ENCODE measurements at places on chromosomes 11 and 22.
A peak's percentile ranks its signal among the peaks of the same experiment; 100 is the strongest.

DNA sequence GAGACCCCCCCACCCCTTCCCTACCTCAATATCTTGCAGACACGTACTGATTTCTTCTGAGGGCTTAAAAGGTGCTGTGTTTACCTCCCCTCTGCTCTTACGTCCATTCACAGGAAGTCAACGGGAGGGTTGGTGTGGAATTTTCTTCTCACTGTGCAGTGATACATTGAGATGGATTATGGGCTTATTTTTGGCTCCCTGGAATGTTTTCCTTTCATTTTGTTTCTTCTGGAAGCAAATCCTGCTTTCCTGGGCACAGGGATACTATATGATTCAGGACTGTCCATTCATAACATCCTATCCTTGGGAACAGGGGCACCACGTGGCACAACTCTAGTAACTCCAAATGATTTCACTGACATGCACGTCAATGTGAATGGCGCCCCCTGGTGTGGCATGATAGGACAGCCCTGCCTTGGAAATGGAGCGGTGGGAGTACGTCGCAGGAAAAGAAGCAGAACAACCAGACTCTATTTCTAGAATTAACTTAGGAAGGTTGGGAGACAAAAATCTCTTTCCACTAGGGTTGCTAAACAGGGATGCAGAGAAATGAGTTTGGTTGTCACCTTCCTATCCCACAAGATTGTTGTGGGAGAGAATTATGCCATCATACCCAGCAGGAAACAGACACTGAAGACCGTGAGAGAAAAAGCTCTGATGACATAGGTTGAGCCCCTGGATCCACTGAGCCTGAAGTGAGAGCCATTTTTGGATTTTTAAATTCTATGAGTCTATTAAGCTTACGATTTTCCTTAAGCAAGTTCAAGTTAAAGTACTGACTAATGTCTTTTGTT is 146.5 kb upstream of the RAG2 start:
- peak; percentile 67 for DNase-seq

- no peak for DNase-seq
These were observed 84.4 kb downstream of the CD44 start for GRCh38 chr11:35223371-35223796.

GRCh38 chr11:109034339-109034696 is 369.4 kb downstream of the DDX10 start:
- DNase-seq: no peak

GRCh38 chr11:74338963-74339362 is 27.5 kb upstream of the P4HA3 start:
- no peak for DNase-seq

DNA sequence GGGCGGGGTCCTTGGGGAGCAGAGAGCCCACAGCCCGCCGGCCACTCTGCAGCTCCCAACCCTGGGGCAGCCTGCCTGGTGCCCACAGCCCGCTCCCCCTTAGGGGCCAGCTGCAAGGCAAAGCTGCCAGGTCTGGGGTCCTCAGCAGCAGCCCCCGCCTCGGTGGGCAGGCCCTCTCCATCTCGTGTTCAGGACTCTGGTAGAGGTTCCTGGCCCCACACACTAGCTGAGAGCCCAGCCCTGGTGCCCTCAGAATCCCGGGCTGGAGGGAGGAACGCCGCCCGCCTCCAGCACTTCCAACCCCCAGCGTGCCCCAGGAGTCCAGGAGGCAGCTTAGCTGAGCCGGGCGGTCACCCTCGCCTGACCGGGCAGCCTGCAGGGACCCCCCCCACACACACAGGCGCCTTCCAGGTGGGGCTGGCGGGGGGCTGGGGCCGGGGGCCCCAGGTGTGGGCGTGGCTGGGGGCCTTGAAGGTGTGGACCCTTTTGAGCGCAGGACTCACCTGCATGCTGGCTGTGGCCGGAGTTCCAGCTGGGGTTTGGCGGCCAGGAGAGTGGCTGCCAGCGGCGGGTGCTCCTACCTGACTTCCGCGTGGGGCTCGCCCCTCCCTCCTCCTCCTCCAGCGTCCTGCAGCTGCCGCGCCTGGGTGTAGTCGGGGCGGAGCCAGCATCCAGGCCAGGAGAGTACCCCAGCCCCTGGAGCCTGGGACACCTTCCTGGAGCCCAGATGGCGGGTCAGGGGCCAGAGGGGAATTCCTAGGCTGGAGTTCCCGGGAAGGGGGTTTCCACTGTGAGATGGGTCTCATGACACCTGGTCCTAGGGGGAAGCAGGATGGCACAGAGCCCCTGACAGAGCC is at the start of gene ANO9:
ANO9 (minus strand) TSS at position 594 of the 857 bp plus-strand sequence; CDS start at position 509, 85 bp downstream.
- DNase-seq: no peak

GRCh38 chr11:32586576-32587190 is 3.1 kb downstream of the EIF3M start:
- DNase-seq: no peak

GRCh38 chr11:27081056-27081455 is 40.4 kb downstream of the BBOX1 start:
- DNase-seq: no peak

- no peak for DNase-seq
These were observed 163.6 kb upstream of the B3GAT1 start for GRCh38 chr11:134575504-134576230.

DNA sequence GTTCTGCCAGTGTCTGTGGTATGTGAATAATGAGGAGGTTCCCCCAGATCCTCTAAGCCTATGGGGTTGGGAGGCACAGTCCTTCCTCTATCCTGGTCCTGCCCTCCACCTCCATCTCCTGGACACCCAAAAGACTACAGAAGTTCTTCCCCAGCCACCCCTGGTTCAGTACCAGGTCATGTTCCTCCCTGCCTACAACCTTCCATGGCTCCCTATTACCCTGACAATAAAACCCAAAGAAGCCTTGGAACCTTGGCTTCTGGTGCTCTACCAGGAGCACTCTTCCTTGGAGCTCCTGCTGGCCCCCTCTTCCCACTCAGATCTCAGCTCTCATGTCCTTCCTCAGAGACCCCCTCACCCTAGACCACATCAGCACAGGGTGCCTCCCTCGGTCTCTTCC is 12.9 kb downstream of the TRPM5 start:
- no peak for DNase-seq

DNA sequence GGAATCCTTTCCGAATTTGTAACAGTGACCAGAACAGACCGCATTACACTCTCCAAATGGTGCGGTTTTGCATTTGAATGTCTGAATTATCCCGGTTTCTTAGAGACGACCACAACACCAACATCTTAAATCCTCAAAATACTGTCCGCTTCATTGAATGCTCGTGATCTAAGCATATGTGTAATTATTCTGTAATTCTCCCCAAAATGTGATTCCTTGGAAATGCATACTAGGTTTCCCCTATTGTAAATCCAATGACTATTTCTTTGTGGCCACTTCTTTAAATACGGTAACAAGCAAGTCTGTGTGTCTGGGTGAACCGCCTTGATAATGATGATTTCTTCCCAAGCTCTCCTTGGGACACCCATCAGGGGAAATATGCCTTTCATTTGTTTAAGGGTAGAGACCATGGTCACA is 87.3 kb upstream of the DBX1 start:
- no peak for DNase-seq

DNA sequence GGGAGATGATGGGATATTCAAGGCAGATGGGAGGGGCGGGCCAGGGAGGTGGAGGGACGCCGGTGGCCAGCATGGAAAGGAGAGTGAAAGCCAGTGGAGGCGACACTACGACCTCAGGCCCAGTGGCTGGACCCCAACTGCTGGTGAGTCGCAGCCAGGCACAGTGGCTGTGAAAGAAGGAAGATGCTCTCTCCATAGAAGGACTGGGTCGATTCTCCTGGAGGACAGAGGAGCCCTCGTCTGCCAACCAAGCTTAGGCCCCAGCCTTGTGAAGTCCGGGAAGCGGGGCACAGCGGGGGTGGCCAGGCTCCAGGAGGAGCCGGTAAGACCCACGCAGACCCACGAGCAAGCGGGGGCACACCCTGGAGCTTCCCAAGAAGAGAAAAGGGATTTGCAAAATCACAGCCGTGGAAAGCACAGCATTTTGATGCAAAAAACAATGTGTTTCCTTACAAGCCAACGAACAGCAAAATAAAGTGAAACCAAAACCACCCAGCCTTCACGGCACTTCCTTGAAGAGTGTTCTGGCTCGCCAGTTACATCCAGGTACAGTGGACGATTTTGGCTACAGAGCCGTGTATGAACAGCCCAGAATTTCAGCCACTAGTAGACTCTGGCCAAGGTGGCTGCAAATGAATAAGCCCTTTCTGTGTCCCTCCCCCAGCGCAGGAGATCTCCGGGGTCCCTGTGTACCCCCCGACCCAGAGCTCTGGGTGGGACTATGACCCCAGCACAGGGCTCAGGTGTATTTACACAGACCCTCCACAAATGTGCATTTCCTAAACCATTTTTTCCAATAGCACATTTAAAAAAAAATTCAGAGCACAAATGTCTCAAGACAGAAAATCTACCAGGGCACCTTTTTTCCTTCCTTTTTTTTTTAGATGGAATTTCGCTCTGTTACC is 96.9 kb downstream of the TRMU start:
- no peak for DNase-seq

DNA sequence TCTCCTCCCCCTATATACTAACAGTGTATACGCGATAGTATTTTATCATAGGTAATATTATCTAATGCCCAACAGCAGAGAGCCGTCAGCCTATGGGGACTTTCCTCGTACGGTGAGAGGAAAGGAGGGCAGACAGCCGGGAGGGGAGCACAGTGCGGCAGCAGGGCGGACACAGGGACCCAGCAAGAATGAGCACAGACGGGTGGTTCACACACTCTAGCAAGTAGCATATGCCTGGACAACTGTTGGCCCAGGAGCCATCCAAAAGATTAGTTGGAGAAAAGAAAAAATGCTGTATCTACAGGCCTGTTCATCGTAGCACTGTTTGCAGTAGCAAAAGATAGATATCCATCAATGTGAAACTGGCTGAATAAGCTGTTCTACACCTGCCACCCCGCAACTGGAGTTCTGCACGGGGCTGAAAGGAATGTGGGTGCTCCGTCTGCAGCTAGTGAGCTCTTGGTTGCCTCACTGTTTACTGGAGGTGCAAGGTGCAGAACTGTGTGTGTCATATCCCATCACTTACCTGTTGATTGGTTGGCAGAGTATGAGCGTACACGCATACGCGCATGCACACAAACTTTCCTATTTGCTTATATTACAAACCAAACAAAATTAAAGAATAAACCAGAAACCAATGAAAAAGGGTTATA is 324.3 kb downstream of the TBC1D22A start:
- no peak for DNase-seq

- no peak for DNase-seq
These were observed 21.5 kb downstream of the CYTH4 start for GRCh38 chr22:37303821-37304274.

- peak; percentile 35 for DNase-seq
These were observed 3.7 kb downstream of the SLC39A13 start for GRCh38 chr11:47411884-47412746.

DNA sequence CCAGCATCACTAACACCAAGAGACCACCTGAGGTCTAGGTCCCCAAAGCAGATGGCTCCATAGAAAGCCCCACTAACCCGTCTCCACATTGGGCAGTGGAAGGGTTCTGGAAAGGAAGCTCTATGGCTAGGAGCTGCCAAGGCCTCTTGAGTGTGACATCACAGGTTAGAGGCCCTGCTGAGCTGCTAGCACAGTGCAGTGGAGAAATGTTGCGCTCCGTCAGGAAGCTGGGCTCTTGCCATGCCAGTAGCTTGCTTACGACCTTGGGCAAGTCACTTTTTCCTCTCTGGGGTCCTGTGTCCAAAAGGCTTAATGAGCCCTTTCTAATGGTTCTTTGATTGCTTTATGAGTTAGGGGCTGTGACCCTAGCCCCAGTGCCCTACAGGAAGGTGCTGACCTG is 10.6 kb downstream of the PIK3IP1 start:
- DNase-seq: no peak

DNA sequence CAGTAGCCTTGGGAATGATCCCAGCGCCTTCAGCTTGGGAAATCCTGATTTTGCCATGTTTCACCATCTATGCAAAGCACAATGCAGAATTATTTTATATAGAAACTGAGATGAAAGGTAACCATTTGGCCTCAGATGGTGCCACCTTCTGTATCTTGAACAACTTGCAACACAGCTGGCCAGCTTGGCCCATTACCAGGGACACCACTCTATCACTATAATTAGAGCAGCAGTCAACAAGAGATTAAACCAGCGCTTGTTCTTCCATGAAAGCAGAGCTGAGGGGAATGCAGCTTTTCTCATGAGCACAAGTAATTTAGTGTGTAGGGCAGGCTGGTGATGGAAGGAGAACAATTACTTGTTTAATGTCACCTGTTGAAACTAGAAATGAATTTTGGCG is 6.7 kb upstream of the ZDHHC13 start:
- no peak for DNase-seq

DNA sequence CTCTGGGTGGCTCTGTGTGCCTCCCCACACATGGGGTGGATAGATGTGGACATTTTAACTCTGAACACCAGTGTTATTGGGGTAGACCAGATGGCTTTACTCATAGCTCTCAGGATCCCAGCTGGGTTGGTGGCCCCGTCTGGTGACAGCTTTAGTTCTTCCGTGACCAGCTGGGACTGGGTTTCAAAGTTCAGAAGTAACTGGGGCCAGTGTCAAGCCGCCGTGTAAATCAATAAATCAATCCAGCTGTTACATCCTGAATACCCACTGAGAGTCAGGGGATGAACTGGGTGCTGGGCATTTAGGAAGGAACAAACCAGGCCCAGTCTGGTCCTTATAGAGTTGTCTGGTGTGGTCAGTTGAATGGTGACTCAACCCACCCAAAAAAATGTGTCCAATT is 269.4 kb downstream of the CTTN start:
- no peak for DNase-seq

DNA sequence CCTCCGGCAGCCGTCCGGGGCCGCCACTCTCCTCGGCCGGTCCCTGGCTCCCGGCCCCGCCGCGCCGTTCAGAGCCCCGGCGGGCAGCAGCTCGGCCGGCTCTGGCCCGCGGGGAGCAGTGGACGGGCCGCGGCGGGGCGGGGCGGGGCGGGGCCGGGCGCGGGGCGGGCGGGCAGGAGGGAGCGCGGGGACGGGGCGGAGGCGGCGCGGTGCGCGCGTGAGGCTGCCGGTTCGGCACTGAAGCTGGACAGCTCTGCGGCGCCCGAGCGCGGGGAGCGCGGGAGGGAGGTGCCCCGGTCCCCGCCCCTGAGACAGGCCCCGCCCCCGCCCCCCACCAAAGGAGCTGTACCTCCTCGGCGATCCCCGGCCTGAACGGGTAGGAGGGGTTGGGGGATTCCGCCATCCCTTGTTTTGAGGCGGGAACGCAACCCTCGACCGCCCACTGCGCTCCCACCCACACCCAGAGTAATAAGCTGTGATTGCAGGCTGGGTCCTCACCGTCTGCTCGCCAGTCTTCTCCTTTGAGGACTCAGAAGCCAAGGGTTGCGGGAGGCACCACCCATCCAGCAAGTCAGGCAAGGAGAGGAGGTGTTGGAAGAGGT is at the start of gene DRD2:
DRD2 (minus strand) TSS at position 239 of the 602 bp plus-strand sequence. CDS start 50,747 bp downstream, outside the sequence.
- DNase-seq: peak; percentile 35

DNA sequence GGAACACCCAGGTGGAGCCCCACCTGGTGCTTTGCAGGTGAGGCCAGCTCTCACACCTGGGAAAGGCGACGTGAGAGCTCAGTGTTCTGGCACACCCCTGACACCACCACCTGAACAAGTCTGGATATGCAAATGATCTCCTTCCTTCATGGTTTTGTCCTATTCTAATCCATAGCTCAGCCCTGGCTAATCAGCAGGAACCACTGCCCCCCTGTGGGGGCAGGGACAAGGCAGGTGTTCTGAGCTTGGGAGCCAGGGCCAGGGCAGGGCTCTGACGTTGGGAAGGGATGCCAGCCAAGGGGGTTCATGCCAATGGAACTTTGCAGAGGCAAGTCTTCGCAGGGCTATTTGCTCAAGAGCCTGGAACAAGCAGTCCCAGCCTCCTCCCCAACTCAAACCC is 144.2 kb downstream of the TRIM29 start:
- no peak for DNase-seq
